Naive thymus-derived CD4-positive, alpha-beta T cell (primary cell): ENCODE measurements at places on chromosomes 2 and 18. TPM values are rescaled to one million over a fixed set of nuclear protein-coding genes. Genes with fewer than 3 reads are reported as not detected.

DNA sequence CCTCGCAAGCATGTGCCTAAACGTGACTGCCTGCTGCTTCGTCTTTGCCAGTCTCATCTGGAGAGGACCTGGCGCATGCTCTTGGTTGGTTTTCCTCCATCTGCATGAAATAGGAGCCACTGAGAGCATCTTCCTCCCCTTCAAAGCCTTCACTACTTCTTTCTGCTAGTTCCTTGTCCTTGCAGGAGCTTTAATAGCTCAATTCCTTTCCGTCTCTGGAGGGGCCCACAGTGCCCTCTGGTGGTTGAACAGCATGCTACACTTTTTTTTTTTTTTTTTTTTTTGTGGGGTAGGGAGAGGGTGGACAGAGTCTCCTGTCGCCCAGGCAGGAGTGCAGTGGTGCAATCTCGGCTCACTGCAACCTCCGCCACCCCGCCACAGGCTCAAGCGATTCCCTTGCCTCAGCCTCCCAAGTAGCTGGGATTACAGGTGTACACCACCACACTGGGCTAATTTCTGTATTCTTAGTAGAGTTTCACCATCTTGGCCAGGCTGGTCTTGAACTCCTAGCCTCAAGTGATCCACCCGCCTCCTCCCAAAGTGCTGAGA lies 59.6 kb downstream of the SP110 start:
- no peak overlapping the region for H3K27ac ChIP-seq
- peaks cover 6% of the 10 kb centered on the region for H3K36me3 ChIP-seq
- no peak overlapping the region for H3K4me3 ChIP-seq
- no peaks in the 10 kb centered on the region for H3K27me3 ChIP-seq
- peak; percentile 29 for DNase-seq
- no peaks in the 10 kb centered on the region for H3K4me1 ChIP-seq

- DNase-seq: no peak
- no peak overlapping the region for H3K4me3 ChIP-seq
- H3K36me3 ChIP-seq: no peaks in the 10 kb centered on the region
Observed at GRCh38 chr2:235670974-235671787, 177.3 kb downstream of the AGAP1 start.

GRCh38 chr2:42224422-42225067 lies 55.4 kb downstream of the EML4 start:
- peaks cover 5% of the 10 kb centered on the region for H3K4me1 ChIP-seq
- H3K4me3 ChIP-seq: no peak overlapping the region
- H3K27ac ChIP-seq: no peak overlapping the region

DNA sequence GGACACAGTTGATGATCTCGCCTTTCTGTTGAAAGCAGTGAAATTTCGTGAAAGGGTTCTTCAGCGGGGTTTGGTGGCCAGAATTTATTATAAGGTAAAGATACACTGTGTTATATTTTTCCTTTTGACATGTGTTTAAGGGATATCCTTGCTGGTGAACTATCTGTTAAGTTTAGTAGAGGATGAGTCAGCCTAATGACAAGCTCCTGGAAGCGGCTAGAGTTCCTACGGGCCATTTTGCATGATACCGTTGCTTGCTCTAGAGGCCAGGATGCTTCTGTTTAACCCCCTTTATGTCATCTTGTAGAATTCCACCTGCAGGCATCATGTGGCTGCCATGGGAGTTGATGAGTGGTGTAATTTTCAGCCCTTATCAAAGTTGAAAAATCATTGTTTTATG lies 124.8 kb upstream of the BCL2L11 start:
- DNase-seq: no peak
- peaks cover 8% of the 10 kb centered on the region for H3K4me1 ChIP-seq
- H3K27ac ChIP-seq: no peak overlapping the region

DNA sequence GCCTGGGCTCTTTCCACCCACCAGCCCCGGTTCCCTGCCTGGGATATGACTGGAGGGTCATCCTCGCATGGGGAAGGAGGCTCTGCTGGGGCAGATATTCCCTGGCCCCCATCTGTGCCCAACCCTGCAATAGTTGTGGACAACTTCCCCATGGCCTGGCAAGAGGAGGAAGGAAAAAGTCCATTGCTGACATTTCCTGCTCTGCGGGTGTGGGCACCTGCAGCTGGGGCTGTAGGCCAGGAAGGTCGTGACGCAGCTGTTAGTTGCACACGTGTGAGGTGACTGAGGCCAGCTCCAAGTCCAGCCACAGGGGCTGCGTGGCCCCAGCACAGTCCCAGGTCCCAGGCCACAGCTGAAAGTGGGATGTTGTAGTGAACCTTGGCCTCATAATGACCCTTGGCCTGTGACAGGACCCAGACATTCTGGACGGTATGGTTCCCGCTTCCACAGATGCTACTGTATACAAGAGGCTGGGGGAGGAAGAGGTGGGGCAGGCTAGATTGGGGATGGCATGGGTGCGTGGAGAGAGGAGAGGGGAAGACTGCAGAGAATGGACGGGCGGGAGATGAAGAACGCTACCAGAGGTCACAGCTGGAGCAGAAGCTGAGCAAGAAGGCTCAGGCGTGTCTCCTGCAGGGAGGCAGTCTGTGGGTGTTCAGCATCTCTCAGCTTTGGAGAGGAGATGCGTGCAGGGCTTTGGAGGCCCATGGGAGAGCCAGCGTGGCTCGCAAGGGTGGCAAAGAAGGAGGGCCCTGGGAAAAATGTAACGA lies 22.1 kb downstream of the OTOF start:
- no peaks in the 10 kb centered on the region for H3K36me3 ChIP-seq
- H3K27ac ChIP-seq: no peak overlapping the region
- no peak overlapping the region for H3K4me3 ChIP-seq
- no peaks in the 10 kb centered on the region for H3K4me1 ChIP-seq

DNA sequence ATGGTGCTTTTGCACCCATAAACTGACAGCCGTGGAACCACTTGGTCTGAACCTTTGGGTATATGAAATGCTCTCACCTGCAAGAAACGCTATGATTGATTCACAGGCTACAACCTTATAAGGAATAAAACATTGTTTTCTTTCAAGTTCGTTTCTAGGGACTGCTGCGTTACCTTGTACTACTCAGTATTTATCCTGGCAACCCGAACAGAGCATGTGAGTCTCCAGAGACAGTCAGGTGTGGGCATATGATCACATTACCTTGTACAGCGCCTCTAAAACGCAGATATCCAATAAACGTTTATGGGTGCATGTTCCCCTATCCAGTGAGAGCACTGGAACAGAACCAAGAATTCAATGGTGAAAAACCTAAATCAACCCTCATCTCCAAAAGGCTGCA lies 1.7 kb downstream of the CCBE1 start:
- DNase-seq: no peak
- H3K4me1 ChIP-seq: no peaks in the 10 kb centered on the region
- peaks cover 8% of the 10 kb centered on the region for H3K27me3 ChIP-seq
- H3K27ac ChIP-seq: no peak overlapping the region
- no peak overlapping the region for H3K4me3 ChIP-seq

- peak overlapping the region; percentile 82 for H3K27ac ChIP-seq
- peak overlapping the region; percentile 66 for H3K4me3 ChIP-seq
- H3K36me3 ChIP-seq: no peaks in the 10 kb centered on the region
- peaks cover 16% of the 10 kb centered on the region for H3K4me1 ChIP-seq
Observed at GRCh38 chr2:53785366-53785765, 1.4 kb downstream of the ASB3 start.

- H3K4me1 ChIP-seq: no peaks in the 10 kb centered on the region
- DNase-seq: no peak
- no peaks in the 10 kb centered on the region for H3K36me3 ChIP-seq
- H3K4me3 ChIP-seq: no peak overlapping the region
Observed at GRCh38 chr2:35447215-35447614, 908.4 kb upstream of the CRIM1 start.

DNA sequence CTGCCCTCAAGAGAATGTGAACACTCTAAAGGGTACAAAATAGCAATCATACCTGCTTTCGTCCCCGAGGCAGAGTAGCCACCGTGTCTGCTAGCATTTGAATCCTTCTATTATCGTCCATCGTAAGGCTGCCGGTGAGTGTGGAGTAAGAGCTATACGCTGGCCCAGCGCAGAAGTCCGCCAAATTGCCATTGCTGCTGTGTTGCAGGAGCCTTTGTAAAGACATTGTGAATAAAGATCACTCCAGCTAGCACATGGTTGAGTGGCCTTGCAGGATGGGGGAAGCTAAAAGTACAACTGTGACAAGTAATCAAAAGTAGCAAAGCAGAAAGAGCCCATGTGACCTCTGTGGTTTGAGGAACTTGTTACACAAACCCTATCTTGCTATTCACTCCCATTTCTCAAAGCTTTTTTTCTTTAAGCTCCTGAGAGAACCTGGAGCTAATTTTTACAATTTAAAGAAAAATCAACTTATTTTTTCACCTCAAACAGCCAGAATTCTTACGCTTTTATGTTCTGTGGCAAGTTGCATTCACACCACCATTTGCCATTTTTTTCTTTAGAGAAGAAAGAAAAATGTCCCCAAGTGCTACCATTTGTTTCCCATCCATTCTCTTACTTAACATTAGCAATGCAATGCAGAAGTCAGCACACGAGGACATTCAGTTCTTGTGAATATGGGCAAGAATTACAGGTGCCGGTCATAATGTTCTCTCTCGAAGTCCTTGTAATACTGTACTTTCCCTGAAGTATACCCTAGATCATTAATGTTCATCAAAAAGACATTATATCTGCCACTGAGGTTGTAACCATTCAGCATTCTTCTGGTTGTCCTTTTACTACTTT lies at the start of gene CYTIP:
TSS of gene CYTIP (minus strand) at position 295 of the 846 bp plus-strand sequence. CDS start at position 226, 69 bp downstream.
- H3K27me3 ChIP-seq: no peaks in the 10 kb centered on the region
- peaks cover 42% of the 10 kb centered on the region for H3K36me3 ChIP-seq
- peak within 1 kb of the TSS; percentile 97 for H3K4me3 ChIP-seq
- DNase-seq: peak; percentile 71

- H3K4me3 ChIP-seq: no peak overlapping the region
- no peaks in the 10 kb centered on the region for H3K27me3 ChIP-seq
- no peaks in the 10 kb centered on the region for H3K36me3 ChIP-seq
- H3K4me1 ChIP-seq: no peaks in the 10 kb centered on the region
- no peak overlapping the region for H3K27ac ChIP-seq
- DNase-seq: no peak
Observed at GRCh38 chr2:199883474-199884212, 27.4 kb upstream of the C2orf69 start.

- H3K4me1 ChIP-seq: peaks cover 5% of the 10 kb centered on the region
- DNase-seq: no peak
- H3K27ac ChIP-seq: no peak overlapping the region
Observed at GRCh38 chr2:69715964-69716363, 26.0 kb upstream of the ANXA4 start.

- H3K27ac ChIP-seq: no peak overlapping the region
- no peak for DNase-seq
- no peaks in the 10 kb centered on the region for H3K4me1 ChIP-seq
- H3K27me3 ChIP-seq: no peaks in the 10 kb centered on the region
Observed at GRCh38 chr2:201879996-201880395, 73.7 kb downstream of the CDK15 start.

DNA sequence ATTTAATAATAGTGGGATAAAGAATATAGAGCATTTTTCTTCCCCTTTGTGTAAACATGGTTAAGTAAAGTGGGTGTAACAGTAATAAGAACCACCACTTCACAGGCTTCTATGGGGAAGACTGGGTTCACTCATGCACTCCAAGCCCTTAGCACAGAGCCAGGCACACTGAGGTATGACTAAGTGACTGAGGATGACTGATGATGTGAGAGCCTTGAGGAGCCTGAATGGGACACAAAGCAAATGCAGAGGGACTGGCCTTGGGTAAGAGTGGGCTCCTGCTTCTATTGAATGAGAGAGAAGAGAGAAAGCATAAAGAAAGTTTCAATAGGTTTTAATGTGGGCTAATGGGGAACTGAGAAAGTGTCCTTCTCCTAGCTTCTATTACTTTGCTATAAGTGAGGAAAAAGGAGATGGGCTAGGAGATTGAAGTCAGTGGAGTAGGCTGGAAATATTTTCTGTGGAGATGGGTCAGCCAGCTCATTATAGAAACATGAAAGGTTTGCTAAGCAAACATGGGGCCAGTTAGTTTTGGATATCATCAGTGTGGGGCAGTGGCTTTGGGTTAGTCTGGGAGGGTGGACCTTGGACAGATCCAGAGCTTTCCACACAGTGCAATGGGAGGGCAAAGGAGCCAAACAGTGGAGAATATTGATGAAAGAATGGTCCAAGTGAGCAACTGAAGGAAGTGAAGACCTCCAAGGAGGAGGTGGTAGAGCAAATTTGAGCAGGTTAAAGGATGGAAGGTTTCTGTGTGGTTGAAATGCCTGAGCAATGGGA lies 20.6 kb downstream of the IL1F10 start:
- H3K27me3 ChIP-seq: no peaks in the 10 kb centered on the region
- no peak overlapping the region for H3K27ac ChIP-seq
- H3K36me3 ChIP-seq: no peaks in the 10 kb centered on the region
- no peak overlapping the region for H3K4me3 ChIP-seq
- no peaks in the 10 kb centered on the region for H3K4me1 ChIP-seq
- no peak for DNase-seq

DNA sequence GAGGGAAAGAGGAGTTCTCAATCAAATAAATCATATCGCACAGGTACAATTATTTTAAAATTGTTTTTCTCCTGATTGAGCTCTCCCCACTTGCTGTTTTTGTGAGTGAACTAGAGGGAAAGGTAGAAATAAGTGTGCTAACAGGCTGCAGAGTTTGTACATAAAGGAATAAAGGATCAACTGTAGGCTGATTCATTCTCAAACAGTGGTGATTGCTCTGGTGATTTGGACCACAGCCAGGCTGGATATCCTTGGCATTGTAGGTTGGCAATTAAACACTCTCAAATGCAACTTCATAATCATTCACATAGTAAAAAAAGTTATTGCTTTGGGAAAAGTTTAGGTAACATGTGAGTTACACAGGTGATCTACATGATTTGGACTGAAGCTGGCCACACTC lies 29.8 kb downstream of the LRP1B start:
- H3K27ac ChIP-seq: no peak overlapping the region
- H3K27me3 ChIP-seq: no peaks in the 10 kb centered on the region
- H3K36me3 ChIP-seq: no peaks in the 10 kb centered on the region
- no peak for DNase-seq

- H3K27ac ChIP-seq: no peak overlapping the region
- H3K4me3 ChIP-seq: no peak overlapping the region
- H3K36me3 ChIP-seq: no peaks in the 10 kb centered on the region
- no peak for DNase-seq
- no peaks in the 10 kb centered on the region for H3K27me3 ChIP-seq
- H3K4me1 ChIP-seq: no peaks in the 10 kb centered on the region
Observed at GRCh38 chr2:112936927-112937232, 25.9 kb downstream of the IL37 start.

GRCh38 chr2:62238236-62238635 lies 42.3 kb downstream of the B3GNT2 start:
- no peaks in the 10 kb centered on the region for H3K27me3 ChIP-seq
- no peak overlapping the region for H3K4me3 ChIP-seq
- H3K36me3 ChIP-seq: no peaks in the 10 kb centered on the region
- no peak for DNase-seq
- no peak overlapping the region for H3K27ac ChIP-seq
- H3K4me1 ChIP-seq: no peaks in the 10 kb centered on the region

- no peak overlapping the region for H3K27ac ChIP-seq
- no peak for DNase-seq
- no peak overlapping the region for H3K4me3 ChIP-seq
- H3K27me3 ChIP-seq: no peaks in the 10 kb centered on the region
Observed at GRCh38 chr2:110662560-110662959, 15.3 kb downstream of the BUB1 start.

- no peak overlapping the region for H3K4me3 ChIP-seq
- no peak for DNase-seq
- no peaks in the 10 kb centered on the region for H3K36me3 ChIP-seq
- H3K4me1 ChIP-seq: peaks cover 8% of the 10 kb centered on the region
- H3K27me3 ChIP-seq: no peaks in the 10 kb centered on the region
- no peak overlapping the region for H3K27ac ChIP-seq
Observed at GRCh38 chr2:231644426-231644825, 51.8 kb downstream of the TEX44 start.

TMEM182 gene
- 2.5 and 4.1 TPM in 2 replicates for total RNA-seq

CFAP65 gene
- not detected for total RNA-seq

GGCX gene
- 34.2 TPM for total RNA-seq

ABCB6 gene
- 10.4 TPM for total RNA-seq

NEB gene
- 0.89 TPM for total RNA-seq

IL36B gene
- total RNA-seq: not detected

LYPD6B gene
- 1.7 TPM for total RNA-seq

MRO gene
- total RNA-seq: not detected in 2 replicates
